ENCODE measurements at places on chromosomes 3 and 15.
A peak's percentile ranks its signal among the peaks of the same experiment; 100 is the strongest.

- no peak for DNase-seq
Measured at GRCh38 chr15:71639471-71639870, 170.9 kb upstream of the NR2E3 start.

DNA sequence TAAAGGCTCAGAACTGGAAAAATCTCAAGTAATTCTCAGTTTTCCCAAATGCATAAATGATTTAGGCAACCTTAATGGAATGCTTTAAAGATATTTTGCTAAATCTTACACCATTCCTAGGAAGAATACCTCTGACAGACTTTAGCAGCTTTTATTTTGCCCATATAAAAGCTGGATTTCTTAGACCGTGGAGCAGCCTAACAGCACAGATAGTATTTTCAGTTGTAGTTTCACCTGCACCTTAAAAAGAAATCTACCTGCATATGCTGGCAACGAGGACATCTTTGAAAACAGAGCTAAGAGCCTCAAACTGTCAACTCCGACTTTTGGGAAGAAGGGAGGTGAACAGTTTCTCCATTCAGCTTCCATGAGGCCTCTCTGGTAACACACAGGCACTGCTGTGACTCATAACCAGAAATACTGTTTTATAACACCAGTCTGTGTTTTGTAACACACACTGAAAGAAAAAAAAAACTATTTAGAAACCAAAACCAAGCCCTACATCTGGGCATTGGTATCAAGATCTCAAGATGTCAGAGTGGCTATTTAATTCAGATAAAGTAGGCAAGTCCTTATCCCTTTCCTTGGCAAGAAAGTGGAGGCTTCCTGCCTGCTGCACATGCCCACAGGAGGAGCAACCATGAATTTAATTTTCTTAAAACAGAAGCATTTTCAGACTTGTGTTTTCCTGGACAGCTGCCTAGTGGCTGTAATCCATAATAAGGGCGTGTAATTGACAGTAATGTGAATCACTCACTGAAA, 181.5 kb upstream of the ICE2 start:
- peak; percentile 80 for DNase-seq

DNA sequence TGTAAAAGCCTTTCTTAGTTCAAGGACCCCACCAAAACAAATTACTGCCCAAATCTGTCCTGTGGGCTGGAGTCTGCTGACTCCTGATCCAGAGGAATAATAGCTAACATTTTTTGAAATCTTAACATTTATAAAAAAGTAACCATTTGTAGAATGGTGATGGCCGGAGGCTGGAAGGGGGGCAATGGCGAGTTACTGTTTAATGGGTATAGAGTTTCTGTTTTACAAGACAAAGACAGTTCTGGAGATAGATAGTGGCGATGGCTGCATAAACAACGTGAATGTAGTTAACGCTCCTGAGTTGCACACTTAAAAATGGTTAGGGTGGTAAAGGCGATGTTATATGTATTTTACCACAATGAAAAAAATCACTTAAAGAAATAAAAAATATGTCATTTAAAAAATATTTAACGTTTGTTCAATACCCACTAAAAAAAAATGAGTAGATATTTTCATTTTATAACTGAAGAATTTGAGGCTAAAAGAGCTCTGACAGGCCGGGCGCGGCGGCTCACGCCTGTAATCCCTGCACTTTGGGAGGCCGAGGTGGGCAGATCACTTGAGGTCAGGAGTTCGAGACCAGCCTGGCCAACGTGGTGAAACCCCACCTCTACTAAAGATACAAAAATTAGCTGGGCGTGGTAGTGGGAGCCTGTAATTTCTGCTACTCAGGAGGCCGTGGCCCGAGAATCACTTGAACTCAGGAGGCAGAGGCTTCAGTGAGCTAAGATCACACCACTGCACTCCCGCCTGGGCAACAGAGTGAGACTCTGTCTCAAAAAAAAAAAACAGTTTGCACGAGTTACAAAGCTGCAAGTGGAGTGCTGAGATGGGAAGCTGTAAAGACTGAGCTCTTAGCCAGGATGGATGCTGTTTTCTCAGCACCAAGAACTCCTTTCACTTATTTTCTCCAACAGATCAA, 37.6 kb downstream of the IGF2BP2 start:
- DNase-seq: peak; percentile 23

- no peak for DNase-seq
Measured at GRCh38 chr3:126671521-126671920, 16.6 kb upstream of the TXNRD3 start.

GRCh38 chr3:182413061-182413460, 380.2 kb upstream of the ATP11B start:
- DNase-seq: no peak
